COR-L47 (cell line): ENCODE measurements at places on chromosomes 7 and 10.
A peak's percentile ranks its signal among the peaks of the same experiment; 100 is the strongest.

DNA sequence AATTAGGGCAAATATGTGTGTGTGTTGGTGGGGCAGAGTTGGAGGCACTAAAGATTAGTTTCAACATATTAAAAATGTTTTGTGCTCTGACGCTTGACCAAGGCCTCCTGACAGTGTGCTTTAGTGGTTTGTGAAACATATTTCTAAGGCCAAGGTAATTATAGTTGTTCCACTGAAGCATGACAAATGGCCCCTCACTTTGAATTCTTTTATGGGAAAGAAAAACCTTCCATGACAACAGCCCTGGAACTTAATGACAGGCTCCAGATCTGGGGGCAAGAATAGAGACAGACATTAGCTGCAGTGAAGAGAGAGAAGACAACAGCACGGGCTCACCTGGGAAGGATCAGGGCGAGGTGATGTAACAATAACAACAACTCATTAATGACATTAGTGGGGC lies 155.8 kb downstream of the CHN2 start:
- DNase-seq = peak; percentile 67

DNA sequence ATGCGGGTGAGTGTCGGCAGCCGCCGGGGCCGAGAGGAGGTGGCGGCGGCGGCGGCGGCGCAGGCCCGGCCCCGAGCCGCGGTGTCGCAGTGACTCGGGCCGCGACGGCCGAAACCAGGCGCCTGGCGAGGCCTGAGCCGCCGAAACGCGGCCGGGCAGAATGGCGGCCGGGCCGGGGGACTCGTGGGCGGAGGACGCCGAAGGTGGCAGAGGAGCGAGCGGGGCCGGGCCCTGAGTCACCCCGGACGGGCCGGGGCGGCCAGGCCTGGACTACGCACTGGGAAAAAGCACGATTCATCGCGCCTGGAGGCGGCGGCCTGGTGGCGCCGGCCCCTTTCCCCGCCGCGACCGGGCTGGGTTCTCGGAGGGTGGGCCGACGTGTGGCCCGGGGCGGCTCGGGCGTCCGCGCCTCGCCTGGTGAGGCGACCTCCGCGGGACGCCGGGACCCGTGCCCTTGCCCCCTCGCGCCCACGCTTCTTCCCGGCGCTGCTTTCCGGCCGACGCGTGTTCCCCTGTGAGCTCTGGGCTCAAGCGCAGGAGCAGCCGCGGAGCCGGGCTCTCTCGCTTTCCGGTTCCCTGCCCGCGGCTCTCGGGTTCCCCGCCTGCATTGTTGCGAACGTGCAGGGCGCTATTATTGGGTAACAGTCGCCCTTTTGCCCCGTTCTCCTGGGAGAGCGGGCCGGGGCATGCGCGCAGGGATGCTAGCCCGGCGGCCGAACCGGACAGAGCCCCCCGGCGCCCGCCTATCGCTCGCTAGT lies 500 bp downstream of the CUL1 start:
- DNase-seq = peak; percentile 14

- DNase-seq = no peak
Measured at GRCh38 chr7:27031289-27032172, 64.3 kb downstream of the HOXA1 start.

- no peak for DNase-seq
Measured at GRCh38 chr10:83990126-83990525, 149.2 kb upstream of the GHITM start.
